NCI-H748 treated with DMSO at 0.1 percent for 48 hours (cell line): ENCODE measurements at places on chromosomes 1 and 21.

DNA sequence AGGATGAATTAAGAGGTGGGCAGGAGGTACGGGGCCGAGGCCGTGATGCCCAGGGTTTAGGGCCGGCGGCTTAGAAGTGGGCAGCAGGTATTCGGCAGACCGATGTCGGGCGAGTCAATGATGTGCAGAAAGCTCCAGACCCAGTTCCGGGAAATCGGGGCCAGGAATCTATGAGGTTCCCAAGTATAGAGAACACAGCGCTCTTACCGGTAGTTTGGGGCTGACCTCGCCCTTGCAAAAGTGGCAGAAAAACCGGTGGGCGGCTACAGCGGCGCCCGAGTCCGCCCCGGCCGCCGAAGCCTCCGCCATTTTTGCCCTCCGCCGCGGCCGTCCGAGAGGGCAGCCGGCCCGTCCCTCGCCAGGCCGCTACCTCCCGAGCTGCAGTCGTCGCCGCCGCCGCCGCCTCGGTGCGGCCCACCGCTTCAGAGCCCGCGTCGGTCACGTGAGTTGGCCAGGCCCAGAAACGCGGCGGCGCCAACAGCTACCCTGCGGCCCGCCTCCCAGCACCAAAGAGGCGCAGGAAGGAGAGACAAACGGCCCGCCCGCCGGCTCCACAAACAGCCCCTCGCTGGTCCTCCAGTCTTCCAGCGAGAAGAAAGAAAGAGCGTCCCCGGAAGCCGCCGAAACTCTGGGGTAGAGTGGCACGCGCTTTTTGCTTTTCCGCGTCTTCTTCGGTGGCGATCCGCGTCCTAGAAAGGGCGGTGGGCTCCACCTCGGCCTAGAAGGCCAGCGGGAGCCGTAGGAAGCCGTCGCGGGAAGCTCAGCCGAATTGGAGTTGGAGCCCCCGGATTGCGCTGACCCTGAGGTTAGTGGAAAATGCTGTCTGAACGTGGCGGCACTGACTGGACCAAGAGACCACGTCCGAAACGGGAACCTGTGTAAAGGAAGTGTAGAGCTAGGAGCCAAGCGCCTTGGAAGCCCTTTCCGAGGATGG, at the start of the genes POLR3C and RNF115:
POLR3C (plus strand) TSS at position 636 of the 934 bp plus-strand sequence. CDS start 1,577 bp downstream, outside the sequence.
RNF115 (minus strand) TSS at position 531 of the 934 bp plus-strand sequence; CDS start at position 309, 222 bp downstream.
- peak; percentile 80 for DNase-seq

- DNase-seq, result no peak
These were observed 1.0 kb upstream of the JAK1 start for GRCh38 chr1:64967381-64967780.

DNA sequence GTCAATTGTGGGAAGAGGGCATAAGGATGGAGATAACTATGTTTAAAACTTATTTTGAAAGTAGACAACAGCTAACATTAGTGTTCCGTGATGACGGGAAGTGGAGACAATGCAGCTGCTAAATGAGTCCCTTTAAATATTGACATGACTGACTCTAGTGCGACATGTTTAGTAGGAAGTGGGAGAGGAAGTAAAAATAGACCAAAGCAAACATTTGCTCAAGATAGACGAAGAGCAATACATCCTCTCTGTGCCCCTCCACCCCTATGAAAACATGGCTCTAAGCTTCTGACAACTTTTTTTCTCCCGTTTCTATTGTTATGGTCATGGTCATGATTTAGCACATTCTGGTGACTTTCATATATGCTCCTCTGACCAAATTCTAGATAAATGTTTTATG, 60.0 kb upstream of the HMCN1 start:
- DNase-seq, result peak; percentile 39

- no peak for DNase-seq
These were observed 146.1 kb downstream of the SIPA1L2 start for GRCh38 chr1:232483826-232484225.

DNA sequence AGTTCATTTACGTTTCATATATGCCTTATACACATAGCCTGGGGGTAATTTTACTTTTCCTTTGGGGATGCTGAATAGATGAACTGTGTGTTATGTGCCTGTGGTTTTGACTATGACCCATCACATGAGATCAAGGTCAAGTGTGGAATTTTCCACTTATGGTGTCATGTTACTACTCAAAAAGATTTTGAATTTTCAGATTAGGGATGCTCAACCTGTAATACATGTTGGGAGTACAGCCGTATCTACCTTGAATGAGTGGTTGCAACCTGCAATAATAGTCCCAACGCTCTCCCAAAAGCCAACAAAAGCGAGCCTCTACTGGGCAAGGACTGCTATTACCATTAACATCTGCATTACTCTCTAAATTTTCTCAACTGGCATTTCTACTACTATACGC, 68.5 kb upstream of the SDC3 start:
- peak; percentile 5 for DNase-seq

DNA sequence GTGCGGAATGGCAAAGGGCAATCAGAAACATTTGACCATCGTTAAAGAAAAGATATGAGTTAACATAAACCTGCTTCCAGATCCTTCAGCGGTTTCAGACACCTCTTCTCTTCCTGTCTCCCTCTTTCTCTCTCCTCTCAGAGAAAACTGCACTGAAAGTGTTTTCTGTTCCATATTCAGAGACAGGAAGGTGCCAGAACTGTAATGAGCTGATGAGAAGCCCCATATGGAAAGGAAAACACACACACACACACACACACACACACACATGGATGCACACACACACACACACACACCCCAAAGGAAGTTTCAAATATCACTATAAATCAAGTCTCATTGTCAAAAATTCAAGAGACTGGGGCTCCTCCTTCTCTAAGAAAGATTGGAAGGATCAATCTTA, 515.5 kb downstream of the NUF2 start:
- DNase-seq, result no peak

- DNase-seq, result no peak
These were observed 208.2 kb downstream of the BACH1 start for GRCh38 chr21:29506947-29507346.

- no peak for DNase-seq
These were observed 37.2 kb upstream of the SIM2 start for GRCh38 chr21:36661511-36662309.

- DNase-seq, result no peak
These were observed 16.2 kb upstream of the KPRP start for GRCh38 chr1:152741656-152742055.

- DNase-seq, result no peak
These were observed 29.8 kb downstream of the GPR137B start for GRCh38 chr1:236172041-236172579.

- DNase-seq, result peak; percentile 99
These were observed 24.4 kb upstream of the AHCYL1 start for GRCh38 chr1:109959974-109960744.

DNA sequence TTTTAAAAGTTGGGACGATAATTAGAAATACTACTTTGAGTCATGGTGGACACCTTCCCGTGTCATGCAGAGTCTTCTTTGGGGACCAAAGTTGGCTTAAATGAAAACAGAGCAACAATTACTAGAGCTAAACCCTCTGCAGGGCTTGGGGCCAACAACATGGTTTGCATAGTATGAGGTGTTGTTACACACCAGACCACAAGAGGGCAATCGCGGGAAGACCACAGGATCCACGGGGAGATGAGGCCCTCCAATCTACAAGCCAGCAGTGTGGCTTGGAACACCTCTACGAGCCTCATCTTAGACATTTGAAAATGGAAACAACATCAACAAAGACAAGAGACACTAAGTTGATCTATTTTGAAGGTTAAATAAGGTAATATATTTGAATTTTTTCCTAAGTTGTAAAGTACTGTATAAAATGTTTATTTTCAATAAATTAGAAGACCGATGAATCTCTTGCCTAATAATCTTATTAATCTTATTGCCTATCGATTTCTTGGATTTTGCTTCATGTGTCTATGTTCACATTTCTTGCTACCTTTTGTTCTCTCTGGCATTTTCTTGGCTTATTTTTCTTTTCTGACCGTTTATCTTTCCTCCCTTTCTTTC, 8.2 kb upstream of the SMCP start:
- DNase-seq, result peak; percentile 6

DNA sequence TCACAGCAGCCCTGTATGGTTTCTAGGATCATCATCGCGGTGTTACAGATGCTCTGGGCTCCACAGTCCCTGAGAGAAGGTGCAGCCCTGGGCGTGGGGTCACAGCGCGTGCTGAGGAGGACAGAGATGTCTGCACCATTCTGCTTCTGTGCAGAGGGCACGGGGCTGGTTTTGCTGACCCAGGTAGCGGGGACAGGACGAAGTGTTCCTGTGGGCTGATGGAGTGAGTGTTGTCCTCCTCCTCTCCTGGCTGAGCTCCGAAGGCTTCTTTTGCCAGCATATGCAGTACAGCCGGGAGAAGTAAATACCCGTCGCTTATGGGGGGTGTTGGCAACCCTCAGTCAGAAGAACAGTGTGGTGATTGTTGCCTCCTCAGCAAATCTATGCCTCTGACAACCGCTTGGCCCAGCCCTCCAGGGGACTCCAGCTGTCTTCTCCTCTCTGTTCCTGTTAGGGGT, 101.5 kb downstream of the DDX20 start:
- no peak for DNase-seq

DNA sequence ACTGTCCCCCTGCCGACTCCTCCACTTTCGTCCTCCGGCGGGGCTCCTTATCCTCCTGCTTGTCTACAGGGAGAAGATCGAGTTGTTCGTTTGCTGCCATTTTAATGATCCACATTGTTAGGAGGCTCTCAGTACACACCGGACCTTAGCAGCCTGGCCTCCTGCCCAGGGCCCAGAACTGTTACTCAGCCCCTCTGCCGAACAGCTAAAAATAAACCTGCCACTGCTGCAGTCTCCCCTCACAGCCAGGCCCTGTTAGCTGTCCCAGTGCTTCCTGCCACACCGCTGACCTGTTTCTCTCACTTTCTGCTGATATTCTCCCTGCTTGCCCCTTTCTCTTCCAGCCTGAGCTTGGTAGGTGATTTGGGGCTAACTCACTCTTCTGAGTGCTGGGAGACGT, 8.3 kb downstream of the MAPKAPK2 start:
- no peak for DNase-seq

GRCh38 chr21:31897311-31897710, 24.5 kb downstream of the HUNK start:
- DNase-seq, result no peak

- DNase-seq, result no peak
These were observed at the start of gene PRR9 for GRCh38 chr1:153217212-153217611. Gene PRR9 (plus strand): TSS chr1:153217584. CDS start chr1:153218145, 561 bp downstream.

GRCh38 chr1:12546771-12547585, 71.0 kb downstream of the DHRS3 start:
- no peak for DNase-seq
